GM23338 (cell line): ENCODE measurements at places on chromosomes 7 and 10. TPM values are rescaled to one million over a fixed set of nuclear protein-coding genes. Genes with fewer than 3 reads are reported as not detected.

RPS24 gene
- 2,185 and 2,362 TPM in 2 replicates for total RNA-seq

FAM237B gene
- total RNA-seq: 0.07 TPM in 1 of 2 replicates, not detected in the other

MCM7 gene
- total RNA-seq: 285 TPM in 2 replicates

GIMAP4 gene
- total RNA-seq: not detected in 2 replicates

- no peaks in the 10 kb centered on the region for H3K36me3 ChIP-seq
- no peak overlapping the region for H3K27ac ChIP-seq
- H3K4me3 ChIP-seq: no peak overlapping the region
- H3K4me1 ChIP-seq: no peaks in the 10 kb centered on the region
- no peaks in the 10 kb centered on the region for H3K27me3 ChIP-seq
Measured at GRCh38 chr7:103031781-103032180, 42.8 kb downstream of the FBXL13 start.

- no peak overlapping the region for H3K4me3 ChIP-seq
- no peaks in the 10 kb centered on the region for H3K27me3 ChIP-seq
- no peaks in the 10 kb centered on the region for H3K4me1 ChIP-seq
- no peak overlapping the region for H3K27ac ChIP-seq
- peak; percentile 8 for DNase-seq
Measured at GRCh38 chr10:79498291-79498829, 14.0 kb upstream of the EIF5AL1 start.

GRCh38 chr7:43572516-43573049 is 10.3 kb upstream of the STK17A start:
- no peaks in the 10 kb centered on the region for H3K36me3 ChIP-seq
- H3K27me3 ChIP-seq: no peaks in the 10 kb centered on the region
- H3K27ac ChIP-seq: no peak overlapping the region
- DNase-seq: no peak
- H3K4me3 ChIP-seq: no peak overlapping the region
- H3K4me1 ChIP-seq: no peaks in the 10 kb centered on the region

DNA sequence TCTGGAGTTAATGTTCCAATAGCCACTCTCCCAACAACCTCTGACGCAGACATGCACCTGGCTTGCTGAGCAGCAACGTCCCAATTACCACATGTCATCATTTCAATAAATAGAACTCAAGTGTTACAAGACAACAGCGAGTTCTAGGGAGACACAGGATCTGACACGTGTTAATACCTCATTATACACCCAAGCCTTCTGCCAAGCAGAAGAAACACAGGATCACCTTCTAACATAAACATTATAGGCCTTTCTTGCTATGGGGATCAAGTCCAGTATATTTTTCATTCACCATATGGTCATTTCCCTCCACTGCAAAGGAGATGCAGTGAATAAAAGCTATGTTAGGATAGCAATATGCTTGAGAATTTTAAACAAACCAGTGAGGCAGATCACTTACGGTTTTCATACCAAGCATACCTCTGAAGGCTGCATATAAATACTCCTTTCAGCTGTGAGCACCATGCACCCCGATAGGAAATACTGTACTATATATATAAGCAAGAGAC is 74.2 kb downstream of the JAZF1 start:
- no peaks in the 10 kb centered on the region for H3K27me3 ChIP-seq
- peaks cover 24% of the 10 kb centered on the region for H3K4me1 ChIP-seq
- no peaks in the 10 kb centered on the region for H3K36me3 ChIP-seq
- H3K27ac ChIP-seq: 0 out of 2 replicates have a peak overlapping the region, but pooled peaks have one; percentile 17
- no peak for DNase-seq
- H3K4me3 ChIP-seq: no peak overlapping the region

GRCh38 chr7:27189997-27190748 is 5.1 kb upstream of the HOXA11 start:
- H3K4me3 ChIP-seq: no peak overlapping the region
- no peaks in the 10 kb centered on the region for H3K36me3 ChIP-seq
- H3K4me1 ChIP-seq: peaks cover 64% of the 10 kb centered on the region
- H3K27ac ChIP-seq: no peak overlapping the region
- DNase-seq: no peak

GRCh38 chr7:1850976-1851571 is 181.0 kb downstream of the ELFN1 start:
- DNase-seq: no peak
- no peak overlapping the region for H3K27ac ChIP-seq
- H3K27me3 ChIP-seq: no peaks in the 10 kb centered on the region
- no peaks in the 10 kb centered on the region for H3K36me3 ChIP-seq
- no peak overlapping the region for H3K4me3 ChIP-seq
- no peaks in the 10 kb centered on the region for H3K4me1 ChIP-seq

DNA sequence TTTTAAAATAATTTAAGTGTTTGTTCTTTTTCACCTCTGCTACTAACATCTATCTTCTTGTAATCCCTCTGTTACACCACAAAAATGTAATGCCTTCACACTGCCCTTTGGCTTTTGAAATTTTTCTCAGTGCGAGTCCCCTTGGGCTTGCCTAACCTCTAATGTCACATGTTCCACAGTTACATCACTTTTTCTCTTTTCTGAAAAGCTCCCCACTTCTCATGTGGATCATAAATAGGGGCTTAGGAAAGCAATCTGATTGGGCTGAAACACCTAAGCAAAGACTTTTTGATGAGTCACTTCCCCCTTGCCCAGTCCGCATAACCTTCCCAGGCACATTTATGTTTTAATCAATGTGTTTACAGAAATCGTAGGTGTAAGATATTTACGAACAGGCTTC is 288.2 kb downstream of the IPMK start:
- no peaks in the 10 kb centered on the region for H3K36me3 ChIP-seq
- peaks cover 6% of the 10 kb centered on the region for H3K4me1 ChIP-seq
- peak; percentile 2 for DNase-seq
- no peaks in the 10 kb centered on the region for H3K27me3 ChIP-seq
- no peak overlapping the region for H3K27ac ChIP-seq

GRCh38 chr7:82375129-82375528 is 68.4 kb downstream of the CACNA2D1 start:
- no peak overlapping the region for H3K4me3 ChIP-seq
- H3K27ac ChIP-seq: no peak overlapping the region
- no peaks in the 10 kb centered on the region for H3K27me3 ChIP-seq
- DNase-seq: no peak
- no peaks in the 10 kb centered on the region for H3K36me3 ChIP-seq

DNA sequence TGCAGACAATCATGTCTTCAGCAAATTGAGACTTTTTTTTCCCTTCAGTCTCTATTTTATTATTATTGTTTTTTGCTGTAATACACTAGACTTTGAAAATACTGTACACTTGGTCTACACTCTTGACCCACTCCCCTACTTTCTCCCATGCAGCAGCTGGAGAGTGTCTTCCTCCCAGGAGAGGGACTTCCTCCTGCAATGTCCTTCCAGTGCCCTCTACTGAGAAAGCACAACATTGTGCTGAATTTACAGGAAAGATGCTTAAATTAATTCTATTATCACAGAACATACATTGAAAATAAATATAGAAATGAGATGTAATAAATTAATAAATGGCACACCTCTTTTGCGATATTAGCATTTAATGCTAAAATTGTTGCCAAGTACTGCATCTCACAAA is 411.3 kb downstream of the CCSER2 start:
- no peaks in the 10 kb centered on the region for H3K36me3 ChIP-seq
- H3K4me1 ChIP-seq: no peaks in the 10 kb centered on the region
- no peak for DNase-seq
- H3K27ac ChIP-seq: no peak overlapping the region
- H3K4me3 ChIP-seq: no peak overlapping the region
